ENCODE measurements at places on chromosomes 12 and 14.

DNA sequence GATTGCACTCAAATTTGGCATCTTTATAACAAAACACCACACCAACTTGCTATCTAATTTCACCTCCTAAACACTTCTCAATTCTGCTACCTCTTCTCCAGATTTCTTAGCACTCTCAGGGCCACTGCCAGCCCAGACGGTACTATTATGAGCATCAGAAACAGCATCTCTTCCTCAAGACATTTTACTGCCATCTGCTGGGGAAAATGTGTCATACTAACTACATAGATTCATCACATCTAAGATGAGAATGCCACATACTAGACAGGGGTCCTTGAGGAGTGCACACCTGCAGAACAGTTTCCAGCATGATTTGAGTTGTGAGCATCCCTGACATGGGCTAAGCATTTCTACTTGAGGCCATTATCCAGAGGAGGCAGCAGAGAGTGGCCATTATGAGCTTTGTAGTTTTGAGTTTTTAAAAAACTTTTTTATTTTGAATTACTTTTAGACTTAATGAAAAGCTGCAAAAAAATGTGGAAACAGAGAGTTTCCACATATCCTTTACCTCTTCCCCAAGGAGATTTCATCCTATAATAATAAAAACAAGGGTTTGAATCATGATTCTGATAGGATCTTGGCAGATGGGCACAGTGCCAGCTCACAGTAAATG lies 15.1 kb upstream of the GRIP1 start:
- DNase-seq: no peak

GRCh38 chr12:110845339-110845682 lies 1.5 kb upstream of the CCDC63 start:
- no peak for DNase-seq

DNA sequence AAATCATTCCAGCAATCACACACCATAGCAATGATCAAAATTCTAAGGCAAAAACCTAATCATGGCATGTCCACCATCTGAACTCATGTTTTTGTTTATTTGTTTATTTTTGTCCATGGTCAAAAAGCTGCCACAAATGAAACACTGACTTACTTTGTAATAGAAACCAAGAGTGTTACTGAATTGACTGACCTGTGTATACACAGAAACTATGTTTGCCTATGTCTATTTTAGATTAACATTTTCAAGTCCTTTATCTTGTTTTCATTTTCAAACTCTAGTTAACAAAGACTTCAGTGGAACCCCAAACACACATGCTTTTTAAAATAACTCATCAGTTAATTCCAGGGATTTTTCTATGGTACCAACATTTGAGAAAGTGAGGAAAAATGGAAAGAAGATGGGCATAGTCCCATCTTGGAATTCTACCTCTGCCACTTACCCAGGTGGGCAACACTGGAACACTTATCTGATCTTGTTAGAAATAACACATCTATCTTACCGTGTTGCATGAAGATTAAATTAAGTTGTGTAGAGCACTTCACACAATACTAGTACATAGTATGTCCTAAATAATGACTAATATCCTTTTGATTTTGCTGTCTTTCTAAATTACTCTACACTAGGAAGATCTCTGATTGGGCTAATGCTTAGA lies 6.4 kb downstream of the LUM start:
- no peak for DNase-seq

DNA sequence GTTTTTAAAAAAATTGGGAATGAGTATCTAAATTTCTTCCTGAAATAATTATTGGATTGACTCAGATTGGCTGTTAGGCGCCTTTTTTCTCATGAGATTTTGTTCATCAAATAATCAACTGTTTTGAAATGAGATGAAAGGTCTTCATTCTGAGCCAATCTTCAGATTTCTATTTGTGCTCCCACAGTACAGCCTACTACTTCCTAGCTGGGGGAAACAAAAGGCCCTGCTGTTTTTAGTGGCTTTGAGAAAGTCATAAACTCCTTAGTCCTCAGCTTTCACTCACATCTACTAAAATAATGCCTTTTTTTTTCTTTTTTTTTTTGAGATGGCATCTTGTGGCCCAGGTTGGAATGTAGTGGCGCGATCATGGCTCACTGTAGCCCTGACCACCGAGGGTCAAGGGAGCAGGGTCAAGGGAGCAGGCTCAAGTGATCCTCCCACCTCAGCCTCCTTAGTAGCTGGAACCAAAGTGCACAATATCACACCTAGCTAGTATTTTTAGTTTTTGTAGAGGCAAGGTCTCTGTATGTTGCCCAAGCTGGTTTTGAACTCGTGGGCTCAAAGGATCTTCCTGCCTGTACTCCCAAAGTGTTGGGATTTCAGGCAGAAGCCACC lies 15.2 kb downstream of the NACA start:
- no peak for DNase-seq

DNA sequence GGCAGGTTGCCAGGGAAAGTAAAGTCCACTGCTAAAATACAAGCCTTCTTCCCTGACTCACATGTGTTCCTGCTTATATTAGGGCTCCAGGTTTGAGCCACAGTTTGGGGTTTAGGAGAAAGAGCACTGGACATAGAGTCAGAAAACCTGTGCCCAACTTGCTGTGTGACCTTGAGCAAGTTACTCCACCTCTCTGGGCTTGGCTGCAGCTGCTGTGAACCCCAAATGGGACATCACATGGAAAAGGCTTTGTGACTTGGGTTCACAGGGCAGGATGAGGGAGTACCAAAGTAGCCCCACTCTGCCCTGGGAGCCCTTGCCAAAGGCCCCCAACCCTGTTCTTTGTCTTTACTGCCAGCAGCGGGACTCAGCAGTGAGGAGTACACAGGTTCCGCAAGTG lies 79.0 kb upstream of the NOS1 start:
- no peak for DNase-seq

GRCh38 chr14:46818147-46818546 lies 166.6 kb upstream of the RPL10L start:
- DNase-seq: no peak

DNA sequence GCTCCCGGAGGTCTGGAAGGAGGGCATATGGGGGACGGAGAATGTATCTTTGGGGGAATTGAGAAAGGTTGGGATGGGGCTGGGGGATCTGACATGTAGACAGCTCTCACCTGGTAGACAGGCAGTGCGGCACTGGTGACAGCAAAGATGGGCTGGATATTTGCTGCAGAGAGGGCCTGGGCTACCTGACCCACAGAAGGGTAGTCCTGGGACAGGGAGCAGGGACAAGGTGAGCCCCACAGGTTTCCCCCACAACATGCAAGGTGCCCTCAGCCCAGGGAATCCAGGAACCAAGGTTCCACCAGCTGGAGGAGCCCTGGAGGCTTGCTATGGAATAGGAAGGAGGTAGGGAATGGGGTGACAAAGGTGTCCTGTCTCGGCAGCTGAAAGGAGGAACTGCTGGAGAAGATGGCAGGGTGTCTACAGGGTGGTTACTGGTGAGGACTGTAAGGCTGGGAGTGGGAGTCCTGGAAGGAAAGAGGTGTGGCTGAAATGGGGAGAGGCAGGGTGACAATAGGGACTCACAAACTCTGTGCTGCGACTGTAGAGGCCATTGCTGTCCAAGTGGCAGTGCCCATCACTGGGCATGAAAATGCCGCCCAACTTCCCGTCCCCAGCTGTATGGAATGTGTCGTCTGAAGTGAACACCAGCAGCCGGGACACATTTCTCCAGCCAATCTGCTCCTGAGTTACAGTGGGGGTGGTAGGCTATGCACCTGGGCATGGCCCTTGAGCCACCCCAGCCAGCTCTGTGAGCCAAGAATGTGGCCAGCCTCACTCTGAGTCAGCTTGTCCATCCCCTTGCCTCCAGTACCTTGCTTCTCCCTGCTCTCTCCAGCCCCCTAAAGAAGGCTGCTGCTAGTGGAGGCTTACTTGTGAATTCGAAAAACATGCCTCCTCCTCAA lies 11.3 kb downstream of the ITGB7 start:
- no peak for DNase-seq
